Jurkat, Clone E6-1 (cell line): ENCODE measurements at places on chromosomes 1 and 21.

DNA sequence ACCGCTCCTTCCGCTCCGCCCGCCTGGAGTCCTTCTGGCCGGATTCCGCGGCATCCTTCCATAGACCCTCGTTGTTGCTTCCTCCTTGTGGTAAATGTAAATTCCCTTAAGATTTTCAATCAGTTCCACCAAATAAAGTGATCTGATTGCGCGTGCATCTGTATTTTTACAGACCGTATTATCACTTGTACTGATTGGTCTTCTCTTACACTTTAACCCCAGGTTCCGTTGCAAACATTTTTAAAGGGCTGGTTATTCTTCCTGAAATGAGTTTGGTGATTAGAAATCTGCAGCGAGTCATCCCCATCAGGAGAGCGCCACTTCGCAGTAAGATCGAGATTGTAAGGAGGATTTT is 483 bp downstream of the YBEY start:
- DNase-seq, result no peak

DNA sequence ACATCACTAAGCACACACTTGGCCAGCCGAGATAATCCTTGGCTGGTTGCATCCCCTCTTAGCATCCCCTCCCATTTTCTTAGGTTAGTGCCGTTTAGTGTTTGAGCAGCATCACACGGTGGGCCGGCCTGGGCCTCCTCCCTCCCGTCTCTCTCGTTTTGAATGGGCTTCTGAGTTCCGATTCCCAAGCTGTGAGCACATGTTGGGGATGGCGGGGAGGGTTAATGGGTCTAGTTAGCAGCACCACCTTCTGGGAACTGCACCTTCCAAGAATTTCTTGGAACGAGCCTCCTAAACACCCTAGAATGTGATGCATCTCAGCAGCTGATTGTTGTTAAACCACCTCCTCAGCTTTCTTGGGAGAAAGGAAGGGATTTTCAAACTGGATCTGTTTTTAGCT is 73.3 kb downstream of the CNIH3 start:
- no peak for DNase-seq

DNA sequence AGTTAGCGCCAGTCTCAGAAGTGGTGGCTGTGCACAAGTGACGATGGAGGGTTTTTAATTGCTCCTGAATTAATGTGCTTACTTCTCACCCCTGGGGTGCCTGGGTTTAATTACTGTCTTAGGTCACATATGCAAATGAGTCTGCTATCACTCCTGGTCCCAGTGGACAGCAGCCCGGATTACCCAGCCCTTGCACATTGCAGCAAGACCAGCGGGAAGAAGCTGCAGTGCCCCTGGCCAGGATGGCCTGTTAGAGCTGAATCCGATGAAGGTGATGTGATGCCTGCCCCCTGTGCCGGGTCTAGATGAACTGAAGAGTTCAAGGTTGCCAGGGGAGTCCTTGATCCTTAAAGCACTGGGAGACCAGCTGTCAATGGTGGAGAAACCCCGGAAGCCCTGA is 24.2 kb downstream of the ENO1 start:
- DNase-seq, result no peak

GRCh38 chr1:15345705-15346345 is 63.9 kb upstream of the EFHD2 start:
- DNase-seq, result no peak

- no peak for DNase-seq
Observed at GRCh38 chr1:214573386-214574318, 22.2 kb upstream of the PTPN14 start.
